ENCODE measurements at places on chromosomes 6 and 20.
A peak's percentile ranks its signal among the peaks of the same experiment; 100 is the strongest.

DNA sequence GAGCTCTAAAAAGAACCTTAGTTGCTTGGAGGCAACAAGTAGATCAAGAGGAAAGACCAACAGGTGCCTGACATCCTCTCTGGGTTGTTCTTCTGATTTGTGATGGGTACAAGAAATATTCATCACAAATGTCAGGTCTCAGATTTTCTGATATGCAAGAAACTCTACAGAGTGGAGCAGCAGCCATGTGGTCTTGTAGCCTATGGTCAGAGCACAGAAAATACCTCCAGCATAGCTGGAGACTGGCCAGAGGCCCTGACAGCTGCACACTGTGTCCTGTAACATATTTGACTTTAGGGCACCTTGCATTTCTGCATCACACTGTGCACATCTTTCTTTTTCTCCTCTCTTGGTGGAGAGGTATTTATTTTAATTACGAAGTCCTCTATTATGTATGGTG is 116.3 kb downstream of the GMPR start:
- no peak for DNase-seq

DNA sequence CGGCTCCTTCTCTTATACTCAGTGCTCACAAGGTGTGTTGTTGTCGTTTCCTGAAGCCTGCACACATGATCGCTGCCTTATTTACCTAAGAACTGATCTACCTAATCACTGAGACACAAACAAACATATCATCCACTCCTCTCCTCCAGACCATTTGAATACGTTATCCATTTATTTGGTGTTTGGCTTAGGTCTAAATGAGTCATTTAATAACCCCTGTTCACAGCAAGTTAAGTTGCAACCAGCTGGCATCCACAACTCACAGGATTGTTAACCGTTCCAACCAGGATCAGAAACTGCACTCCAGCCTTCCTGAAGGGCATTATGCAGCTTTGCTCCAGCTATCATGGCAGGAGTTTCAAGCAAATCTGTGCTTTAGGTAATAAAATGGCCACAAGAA is 511.1 kb upstream of the MAP3K7 start:
- no peak for DNase-seq

GRCh38 chr6:6588064-6588923 is at the start of gene LY86:
TSS of gene LY86 (plus strand) at chr6:6588720. CDS start at chr6:6588735, 15 bp downstream.
- DNase-seq, result peak; percentile 22

- no peak for DNase-seq
Measured at GRCh38 chr6:39850736-39851297, 58.6 kb downstream of the DAAM2 start.

DNA sequence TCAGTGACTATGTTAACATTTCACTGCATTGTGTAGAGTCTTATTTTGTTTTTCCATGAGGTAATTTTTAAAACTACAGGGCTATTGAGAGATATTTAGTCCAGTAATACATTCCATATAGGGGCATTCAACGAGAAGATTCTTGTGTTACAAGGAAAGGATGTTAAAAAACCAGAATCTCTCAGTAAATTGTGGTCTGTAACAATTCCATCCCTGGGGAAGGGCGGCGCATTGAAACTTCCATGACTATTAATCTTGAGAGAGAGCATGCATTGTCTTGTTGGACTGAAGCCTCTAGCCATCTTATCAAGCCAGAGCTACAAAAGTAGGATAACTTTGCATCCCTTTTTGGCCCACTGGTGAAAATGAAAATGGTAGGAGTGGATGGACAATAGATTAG is 119.7 kb downstream of the BCKDHB start:
- no peak for DNase-seq

DNA sequence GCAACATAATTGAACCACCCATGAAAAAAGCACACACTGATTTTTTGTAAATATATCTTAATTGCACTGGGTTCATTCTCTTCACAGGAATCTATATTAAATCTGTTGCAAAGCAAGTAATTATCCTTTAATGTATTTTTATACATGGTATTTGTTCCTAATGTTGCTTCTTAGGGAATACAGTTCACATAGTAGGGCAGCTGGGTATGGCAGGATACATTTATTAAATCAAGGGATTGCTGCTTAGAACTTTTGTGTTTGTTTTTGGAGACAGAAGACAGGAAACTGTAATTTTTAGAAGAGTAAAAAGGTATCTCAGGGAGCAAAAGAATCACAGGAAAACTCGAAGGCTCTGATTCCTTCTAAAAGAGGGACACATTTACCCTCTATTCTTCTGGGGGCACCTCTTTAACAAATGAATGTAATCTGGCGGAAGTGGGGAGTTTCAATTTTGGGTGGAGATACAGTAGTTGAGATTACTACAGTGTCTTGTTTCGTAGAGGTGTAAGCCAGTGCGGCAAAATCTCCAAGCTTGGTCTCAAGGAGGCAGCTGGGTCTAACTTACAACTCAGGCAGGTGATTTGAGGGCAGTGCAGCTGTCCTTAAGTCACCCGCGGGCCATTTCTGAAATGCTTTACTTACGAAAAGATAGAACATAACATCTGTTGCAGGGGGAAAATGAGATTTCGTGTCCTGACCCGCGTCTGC is 812 bp upstream of the SMIM13 start:
- no peak for DNase-seq

DNA sequence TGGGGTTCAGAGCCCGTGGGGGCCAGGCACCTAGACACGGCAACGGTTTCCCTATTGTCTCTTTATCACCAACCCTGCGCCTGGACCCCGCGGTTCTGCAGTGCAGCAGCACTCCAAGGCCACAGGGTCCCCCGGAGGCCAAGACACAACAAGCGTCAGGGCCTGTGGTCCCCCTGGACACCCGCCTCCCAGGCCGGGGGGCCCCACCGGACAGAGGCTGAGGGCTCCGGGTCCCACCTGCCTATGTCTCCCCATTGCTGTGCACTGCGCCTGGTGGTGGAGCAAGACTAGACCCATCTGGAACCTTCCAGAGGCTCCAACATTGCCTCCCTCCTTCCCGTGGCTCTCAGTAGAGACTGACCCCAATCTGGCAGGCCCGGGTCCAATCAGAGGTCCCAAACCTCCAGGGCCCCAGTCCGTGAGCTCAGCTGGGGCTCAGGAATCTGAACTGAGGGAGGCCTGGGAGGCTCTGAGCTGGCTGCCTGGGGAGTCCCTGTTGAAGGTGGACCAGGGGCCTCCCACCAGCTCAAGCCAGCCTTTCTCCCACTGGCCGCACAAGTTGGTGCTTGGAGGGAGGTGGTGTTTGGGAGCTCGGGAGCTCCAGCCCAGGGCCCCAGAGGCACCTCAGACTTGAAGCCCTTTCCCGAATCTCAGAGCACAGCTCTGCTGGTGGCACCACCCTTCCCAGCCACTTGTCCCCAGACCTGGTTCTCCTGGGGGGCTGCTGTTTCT is 8.8 kb downstream of the GATA5 start:
- DNase-seq, result no peak

- DNase-seq, result no peak
Measured at GRCh38 chr6:128495536-128496333, 24.7 kb downstream of the PTPRK start.

Data from amygdala (tissue), 56 donors.